Large intestine (tissue), 12 donors: ENCODE measurements at places on chromosomes 1 and 21.

GRCh38 chr1:154193821-154194220, 1.9 kb upstream of the TPM3 start:
- no peak for DNase-seq

DNA sequence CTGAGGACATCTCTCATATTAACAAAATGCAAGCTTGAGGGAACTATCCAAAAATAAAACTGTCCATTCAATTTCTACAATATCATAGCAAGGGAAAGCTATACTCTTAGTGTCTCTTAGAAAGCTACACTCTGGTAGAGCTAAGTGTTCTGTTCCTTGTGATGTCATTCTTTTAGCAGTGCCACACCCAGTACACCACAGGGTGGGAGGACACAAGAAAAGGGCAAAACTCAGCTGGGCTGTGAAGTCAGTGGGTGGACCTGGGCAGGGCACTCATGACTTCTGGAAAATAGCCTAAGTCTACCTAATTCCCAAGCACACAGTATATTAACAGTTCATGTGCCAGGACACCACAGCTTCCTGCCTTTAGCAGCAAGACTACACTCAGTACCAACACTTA, 42.2 kb upstream of the TNFSF4 start:
- no peak for DNase-seq

DNA sequence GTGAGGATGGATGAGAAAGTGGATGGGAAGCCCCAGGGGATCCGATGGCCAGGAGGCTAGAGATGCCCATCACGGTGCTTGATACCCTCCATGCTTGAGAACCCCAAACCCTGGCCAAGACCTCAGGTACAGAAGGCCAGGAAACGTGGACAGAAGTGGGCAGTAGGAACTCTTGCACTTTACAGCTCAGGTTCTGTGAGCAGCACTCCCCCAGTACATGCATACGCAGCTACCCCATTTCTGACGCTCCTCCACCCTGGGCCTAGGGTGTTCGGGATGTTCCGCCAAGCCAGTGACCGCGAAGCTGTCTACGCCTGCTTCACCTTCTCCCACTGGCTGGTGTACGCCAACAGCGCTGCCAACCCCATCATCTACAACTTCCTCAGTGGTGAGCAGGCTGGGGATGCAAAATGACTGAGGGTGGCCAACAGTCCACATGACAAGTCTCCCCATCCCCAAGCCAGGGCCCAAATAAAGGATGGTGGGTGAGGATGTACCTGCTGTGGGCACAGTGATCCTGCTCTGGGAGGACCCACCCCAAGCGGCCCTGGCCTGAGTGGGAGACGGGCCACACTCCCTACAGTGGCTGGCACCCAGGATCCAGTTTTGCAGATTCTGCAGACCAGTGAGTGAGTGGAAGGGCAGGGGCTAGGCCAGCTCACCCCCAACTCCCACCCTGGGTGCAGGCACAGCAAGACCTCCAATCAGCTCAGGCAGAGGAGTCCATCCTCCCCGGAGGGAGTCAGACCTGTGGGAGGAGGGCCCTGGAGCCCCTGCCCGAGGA, 7.4 kb downstream of the HCRTR1 start:
- DNase-seq: no peak

GRCh38 chr1:53342735-53343470, 15.0 kb upstream of the LRP8 start:
- no peak for DNase-seq

DNA sequence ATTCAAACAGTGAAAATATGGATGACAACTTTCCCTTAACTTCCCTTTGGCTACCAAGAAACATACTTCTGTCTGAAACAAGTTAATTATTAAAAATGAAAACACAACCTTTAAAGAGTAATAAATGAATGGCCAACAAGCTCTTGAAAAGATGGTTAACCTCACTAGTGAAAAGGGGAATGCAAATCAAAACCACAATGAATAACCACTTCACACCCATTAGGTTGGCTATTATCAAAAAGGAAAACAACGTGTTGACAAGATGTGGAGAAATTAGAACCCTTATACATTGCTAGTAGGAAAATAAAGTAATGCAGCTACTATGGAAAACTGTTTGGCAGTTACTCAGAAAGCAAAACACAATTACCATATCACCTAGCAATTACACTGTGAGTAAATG, 14.1 kb downstream of the COP1 start:
- no peak for DNase-seq

DNA sequence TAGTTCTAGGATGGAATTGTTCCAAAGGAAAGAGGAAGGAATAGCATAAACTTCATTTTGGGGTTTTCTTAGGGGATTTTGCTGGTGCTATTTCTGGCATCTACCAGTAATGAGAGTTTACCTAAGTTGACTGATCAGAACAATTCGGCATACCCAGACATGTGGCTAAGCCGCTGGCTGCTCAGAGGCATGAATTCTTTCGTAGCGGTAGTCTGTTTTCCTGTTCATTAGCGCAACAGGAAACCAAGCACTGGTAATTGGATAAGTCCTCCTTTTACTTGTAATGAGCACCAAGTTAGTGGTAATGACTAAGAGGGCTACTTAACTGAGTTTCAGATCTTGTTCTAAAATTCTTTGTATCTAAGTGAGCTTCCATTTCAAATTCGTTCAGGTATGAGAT, 38.6 kb downstream of the C21orf91 start:
- DNase-seq: no peak

DNA sequence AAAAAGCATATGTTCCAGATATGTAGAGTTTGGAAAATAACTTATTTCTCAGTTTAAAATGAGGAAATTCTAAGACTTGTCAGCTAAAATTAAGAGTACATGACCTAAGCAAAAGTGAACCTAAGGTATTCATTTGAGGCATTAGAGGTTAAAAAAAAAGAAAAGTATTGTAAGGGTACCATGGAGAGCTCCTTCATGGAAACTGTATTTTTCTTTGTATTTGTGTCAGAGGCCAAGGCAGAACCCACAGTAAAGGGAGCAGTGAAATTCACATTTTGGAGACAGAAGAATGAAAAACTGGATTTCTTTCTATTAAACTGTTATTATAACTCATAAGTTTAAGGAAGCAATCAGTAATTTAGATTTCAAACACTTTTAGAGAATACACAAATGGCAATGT, 1494.8 kb downstream of the KCNT2 start:
- DNase-seq: no peak

DNA sequence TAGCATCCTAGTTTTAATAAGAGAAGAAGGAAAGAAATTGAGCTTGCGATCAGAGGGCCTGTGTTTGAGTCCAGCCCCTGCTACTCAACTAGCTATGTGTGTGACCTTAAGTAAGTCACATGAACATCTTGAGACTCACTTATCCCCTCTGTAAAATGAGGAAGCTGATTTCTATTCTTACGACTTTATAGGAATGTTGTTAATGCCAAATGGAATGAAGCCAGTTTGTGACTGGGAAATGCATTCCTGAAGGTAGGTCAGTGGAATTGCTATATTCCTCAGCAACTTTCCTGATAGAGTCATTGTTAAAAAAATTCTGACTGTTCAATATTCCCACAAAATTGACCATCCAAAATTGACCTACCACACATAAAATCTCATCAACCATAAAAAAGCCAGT, 14.9 kb downstream of the FASLG start:
- no peak for DNase-seq

GRCh38 chr21:30408782-30409494, 13.1 kb downstream of the KRTAP13-1 start:
- DNase-seq: peak; percentile 4

DNA sequence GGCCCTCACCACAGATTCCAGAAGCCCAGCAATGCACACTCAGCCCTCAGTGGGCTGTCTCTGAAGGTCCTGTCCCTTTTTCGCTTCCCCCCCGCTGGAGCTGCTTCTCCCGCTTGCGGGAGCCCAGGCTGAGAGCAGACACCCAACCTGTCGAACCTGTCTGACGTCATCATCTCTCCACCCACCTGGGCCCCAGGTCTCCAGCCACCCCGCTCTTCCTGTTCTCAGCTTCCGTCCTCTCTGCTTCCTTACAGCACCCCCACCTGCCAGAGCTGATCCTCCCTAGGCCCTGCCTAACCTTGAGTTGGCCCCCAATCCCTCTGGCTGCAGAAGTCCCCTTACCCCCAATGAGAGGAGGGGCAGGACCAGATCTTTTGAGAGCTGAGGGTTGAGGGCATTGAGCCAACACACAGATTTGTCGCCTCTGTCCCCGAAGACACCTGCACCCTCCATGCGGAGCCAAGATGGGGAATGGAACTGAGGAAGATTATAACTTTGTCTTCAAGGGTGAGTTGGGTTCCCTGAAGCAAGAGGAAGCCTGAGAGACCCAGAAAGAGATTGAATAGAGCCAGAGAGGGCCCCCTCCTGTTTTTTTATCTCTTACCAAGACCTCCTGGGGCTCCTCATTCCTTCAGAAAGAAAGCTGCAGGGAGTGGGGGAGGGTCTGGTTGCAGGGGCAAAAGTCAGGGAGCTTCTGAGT, at the start of gene RAB25:
Gene RAB25, plus strand, starts transcription at position 224 of the 700 bp plus-strand sequence. Its CDS starts 241 bp downstream, at position 465.
- peak; percentile 90 for DNase-seq

- no peak for DNase-seq
These were observed 20.7 kb upstream of the ALDH4A1 start for GRCh38 chr1:18922848-18923755.

GRCh38 chr1:26553942-26554682, 24.6 kb downstream of the RPS6KA1 start:
- no peak for DNase-seq

GRCh38 chr1:106232128-106232527, 824.3 kb upstream of the PRMT6 start:
- DNase-seq: no peak
